NCI-H2029 treated with DMSO at 0.1 percent for 48 hours (cell line): ENCODE measurements at places on chromosomes 13 and 19.

- DNase-seq = no peak
These were observed 54.3 kb downstream of the MICU2 start for GRCh38 chr13:21549633-21550032.

DNA sequence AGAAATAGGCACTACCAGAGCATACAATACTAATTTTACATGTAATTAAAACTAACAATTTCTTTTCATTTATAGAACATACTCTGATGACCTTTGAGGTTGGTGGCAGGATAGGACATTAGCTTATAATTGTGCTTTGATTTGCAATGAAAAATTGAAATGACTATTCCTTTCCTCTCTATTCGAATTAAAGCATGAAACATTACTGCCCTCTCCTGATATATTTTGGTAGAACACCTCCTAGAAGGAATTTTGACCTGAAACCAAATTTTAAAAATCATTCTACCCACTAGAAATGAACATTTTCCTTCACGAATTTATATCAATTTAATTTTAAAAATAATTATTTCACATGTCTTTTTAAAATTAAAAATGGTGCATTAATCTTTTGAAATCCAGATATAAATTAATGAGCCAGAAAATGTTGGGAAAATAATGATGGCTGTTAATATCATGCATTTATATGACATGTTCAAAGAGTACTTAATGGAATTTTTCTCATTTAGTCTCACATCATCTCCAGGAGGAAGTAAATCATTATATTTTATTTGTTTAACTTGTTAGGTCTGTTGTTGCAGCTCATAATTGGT is 556.3 kb upstream of the ARGLU1 start:
- DNase-seq = no peak

DNA sequence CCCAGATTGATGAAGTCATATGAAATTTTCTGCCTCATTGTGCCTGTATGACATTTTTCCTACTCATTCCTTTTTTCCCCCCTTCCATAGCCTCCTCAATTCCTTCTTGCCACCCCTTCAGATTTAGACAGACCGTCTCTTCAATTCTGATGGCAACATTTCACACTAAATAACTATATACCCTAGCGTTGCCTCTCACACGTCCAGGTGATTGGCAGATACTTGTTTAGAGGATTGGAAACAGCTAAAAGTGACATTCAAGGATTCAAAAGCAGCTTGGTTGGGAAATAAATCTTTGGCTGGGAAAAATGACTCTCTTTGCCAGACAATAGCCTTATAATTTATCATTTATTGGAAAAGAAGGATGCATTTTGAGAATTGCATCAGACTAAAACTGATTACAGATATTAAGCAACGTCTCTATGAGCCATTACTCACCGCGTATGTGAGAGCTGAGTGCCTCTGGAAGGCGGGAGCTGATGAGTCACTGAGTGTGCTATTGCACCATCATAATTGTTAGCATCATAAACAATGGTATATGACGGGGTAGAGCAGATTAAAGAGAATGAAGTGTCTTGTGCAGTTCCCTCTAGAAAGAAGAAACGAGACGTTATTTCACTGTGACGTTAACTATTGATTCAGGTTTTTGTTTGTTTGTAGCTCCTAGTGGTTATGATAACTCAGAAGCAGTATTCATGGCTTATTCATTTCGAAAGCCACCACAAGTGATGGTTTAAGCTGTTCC is 61.1 kb upstream of the FAM216B start:
- DNase-seq = no peak

DNA sequence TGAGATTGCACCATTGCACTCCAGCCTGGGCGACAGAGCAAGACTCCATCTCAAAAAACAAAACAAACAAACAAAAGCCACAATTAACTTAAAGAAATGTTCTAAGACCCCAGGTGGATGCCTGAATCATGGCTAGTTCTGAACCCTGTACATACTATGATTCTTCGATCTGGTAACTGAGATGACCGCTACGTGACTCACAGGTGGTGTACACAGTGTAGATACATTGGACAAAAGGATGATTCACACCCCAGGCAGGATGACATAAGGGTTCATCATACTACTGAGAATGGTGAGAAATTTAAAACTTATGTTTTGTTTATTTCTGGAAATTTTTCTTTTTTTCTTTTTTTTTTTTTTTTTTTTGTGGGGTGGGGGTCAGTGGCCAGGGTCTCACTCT is 6.5 kb downstream of the ZNF426 start:
- no peak for DNase-seq

DNA sequence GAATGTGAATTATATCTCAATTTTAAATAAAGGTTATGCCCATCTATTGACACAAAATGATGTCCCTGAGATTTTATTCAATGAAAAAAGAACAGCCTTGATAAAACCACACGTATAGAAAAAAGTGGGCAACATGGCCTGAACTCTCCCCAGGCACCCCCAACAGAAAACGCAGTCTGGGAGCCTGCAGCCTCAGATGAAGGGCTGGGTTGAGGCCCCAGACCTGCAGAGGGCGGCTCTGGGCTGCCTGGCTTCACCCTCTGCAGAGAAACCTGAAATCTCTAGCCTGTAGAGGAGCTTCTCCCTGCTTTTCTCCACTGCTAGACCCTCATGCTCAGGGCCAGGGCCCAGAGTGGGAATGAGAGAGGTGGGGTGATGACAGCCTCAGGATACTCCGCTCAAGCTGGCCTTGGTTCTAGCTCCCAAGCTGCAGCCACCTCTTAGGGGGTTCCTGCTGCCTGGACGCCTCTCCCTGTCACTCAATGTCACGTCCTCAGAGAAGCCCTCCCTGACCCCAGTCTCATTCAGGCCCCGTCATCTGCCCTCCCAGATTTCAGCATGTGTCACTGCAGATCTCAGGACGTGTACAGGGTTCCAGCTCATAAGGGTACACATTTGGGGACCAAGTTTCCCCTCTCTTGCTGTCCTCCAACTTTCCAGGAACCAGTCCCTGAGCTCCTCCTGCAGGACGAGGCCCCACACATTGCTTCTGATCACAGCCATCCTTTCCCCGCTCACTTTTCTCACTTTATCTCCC is 1.8 kb downstream of the MBD3 start:
- no peak for DNase-seq

DNA sequence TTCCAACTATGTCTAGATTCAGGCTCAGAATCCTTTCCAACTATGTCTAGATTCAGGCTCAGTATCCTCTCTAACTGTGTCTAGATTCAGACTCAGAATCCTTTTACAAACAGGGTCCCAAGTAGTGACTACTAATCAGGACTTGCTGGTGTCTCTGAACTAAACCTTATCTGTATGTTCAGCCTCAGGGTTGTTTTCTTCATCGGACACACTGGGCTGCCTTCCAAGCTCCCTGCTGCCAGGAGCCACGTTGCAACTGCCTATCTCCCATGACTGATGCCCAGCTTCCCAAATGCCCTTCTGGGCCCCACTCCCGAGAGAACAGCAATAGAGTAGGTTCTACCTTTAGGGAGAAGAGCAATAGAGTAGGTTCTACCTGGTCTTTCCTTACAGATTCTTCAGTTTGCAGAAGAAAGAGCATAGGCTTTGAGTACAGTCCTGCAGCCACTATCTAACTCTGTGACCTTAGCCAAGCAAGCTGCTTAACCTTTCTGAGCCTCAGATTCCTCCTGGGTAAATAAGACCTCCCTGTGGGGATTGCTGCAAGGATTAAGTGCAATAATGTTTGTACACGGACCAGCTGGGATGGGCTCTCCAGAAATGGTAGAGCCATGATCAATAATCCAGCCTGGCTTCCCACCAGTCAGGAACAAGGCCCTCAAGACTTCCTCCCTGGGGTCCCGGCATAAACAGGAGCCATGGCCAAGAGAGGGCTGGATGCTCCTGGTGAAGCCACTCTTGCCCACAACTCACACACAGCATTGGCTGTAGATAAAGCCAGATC is 61.5 kb downstream of the ZIC5 start:
- no peak for DNase-seq

DNA sequence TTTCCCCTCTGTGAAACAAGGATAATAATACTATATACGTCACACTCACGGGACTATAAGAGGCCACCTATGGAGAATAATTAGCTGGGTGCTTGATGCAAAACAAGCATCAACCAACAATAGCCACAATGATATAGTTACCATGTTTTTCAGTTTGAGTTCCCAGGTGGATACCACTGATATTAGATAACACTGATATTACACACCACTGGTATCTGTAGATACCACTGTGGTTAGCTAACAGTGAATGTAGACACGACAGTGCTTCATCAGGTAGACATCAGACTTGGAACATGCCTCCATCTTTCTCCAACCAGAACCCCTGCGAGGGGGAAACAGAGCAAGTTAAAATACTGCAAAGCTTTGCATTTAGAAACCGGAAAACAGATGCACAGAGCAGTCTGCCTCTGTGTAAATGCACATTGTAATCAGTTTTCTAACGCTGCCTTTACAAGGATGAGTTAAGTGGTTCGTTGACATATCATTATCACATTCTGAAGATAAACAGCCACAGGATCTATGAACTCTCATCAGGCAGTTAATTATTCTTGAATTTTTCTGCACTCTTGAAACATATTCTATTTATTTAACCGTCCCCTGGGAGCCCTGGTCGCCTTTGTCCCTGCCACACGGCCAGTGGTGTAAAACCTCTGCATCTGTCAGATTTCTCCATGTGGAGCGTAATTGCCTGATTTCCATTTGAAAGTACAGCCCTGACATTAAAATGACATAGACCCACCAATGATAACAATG is 80.7 kb downstream of the RNASEH2B start:
- DNase-seq = no peak
